ENCODE measurements at places on chromosomes 12 and 14.

DNA sequence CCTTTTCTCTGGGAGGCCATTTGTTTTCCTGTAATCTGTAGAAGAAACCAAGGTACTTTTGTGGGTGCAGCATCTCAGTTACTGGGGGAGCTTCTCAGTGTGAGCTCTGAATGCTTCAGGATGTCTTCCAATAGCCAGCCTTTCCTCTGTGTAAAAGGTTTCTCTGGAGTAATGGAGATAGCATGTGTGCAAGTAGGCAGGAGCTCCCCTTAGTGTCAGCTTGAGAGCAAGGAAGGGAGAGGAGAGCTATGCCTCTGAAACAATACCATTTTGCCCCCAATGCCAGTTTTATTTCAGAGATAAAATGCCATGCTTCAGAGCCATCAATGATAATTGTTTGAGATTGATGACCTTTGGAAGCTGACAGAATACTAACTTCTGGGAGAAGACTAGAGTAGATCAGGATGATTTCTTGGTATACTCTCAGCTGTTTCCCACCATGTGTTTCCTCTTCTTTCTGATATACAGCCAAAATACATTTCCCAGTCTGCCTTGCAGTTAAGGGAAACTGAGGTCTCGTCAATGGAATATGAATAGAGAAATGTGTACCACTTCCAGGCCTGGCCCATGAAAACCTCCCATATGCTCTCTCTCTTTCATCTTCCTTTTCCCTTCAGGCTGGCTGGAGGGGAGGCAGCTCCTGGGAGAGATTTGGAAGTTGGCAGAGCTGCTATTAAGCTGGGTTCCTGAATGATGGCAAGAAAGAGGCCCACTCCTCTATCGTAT lies 125.7 kb downstream of the CRADD start:
- DNase-seq: no peak

DNA sequence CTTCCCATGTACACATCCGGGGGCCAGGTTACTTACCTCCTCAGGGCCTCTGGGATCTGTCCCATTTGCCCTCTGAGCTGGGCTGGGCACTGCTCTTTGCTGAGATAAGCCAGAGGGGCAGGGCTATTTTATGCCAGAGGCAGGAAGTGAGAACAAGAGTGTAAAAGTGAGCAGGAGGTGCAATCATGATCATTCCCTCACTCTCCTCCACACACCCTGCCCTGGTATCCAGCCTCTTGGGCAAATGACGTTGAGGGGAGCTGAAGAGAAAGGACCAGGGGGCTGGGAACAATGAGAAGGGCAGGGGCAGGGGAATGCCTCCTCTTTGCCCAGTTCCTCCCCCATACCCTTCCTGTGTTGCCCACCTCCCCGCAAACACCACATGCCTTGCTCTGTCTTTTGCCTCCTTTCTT lies 4.2 kb downstream of the LPAR5 start:
- DNase-seq: no peak

GRCh38 chr14:79735121-79735520 lies 476.2 kb downstream of the DIO2 start:
- DNase-seq: no peak

DNA sequence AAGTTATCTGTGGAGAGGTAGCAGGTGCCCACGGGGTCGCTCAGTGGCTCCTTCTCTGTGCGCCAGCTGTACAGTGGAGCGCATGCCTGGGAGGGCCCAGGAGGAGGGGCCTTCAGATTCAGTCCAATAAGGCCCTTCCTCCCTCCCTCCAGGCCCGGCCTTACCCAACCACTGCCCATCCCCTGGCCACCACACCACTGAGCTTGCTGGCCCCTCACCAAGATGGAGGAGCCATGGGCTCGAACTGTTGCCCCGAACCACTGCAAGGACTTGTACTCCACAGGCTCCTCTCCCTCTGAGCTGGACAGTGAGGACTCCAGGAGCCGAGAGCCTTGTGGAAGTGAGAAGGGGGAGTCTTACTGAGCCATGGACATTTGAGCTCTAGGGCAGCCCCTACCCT lies 9.8 kb downstream of the ITGA5 start:
- no peak for DNase-seq

DNA sequence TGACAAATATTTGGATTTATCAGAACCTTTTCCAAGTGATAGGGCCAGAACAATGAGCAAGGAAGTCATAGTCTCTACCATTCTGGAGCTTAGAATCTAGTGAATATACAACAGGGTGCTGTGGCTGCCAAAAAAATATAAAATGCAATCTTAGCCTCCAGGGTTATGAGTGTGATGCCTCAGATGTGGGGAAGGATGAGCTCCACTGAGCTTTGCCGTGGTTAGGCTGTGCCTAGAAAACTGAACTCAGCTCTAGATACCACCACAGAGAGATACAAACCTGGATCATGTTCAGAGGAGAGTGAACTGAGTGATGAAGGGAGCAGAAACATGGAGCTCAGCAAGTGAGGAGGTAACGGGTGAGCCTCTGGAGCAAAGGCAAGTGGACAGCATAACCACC lies 138.1 kb upstream of the HIF1A start:
- no peak for DNase-seq

DNA sequence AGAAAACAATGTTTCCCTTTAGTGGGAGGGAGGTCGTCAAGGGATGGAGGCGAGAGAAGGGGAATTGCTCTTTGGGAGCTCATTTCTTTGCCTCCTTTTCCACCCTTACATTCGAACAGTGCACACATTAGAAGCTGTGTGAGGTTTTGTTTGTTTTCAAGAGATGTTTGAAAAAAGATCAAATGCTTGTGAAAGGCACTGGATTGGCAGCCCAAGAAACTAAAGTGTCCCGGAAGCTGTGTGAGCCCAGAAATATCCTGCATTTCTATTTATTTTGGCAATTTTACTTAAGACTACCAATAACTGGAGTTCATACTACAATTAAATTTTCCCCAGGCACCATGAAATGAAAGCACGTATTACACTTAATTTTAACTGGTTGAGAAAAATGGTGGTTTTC lies 67.0 kb downstream of the IGF1 start:
- DNase-seq: no peak

- DNase-seq: peak; percentile 75
Observed at GRCh38 chr12:6335451-6336078, 6.3 kb downstream of the TNFRSF1A start.

GRCh38 chr14:77319422-77319821 lies 1.3 kb downstream of the POMT2 start:
- DNase-seq: no peak

DNA sequence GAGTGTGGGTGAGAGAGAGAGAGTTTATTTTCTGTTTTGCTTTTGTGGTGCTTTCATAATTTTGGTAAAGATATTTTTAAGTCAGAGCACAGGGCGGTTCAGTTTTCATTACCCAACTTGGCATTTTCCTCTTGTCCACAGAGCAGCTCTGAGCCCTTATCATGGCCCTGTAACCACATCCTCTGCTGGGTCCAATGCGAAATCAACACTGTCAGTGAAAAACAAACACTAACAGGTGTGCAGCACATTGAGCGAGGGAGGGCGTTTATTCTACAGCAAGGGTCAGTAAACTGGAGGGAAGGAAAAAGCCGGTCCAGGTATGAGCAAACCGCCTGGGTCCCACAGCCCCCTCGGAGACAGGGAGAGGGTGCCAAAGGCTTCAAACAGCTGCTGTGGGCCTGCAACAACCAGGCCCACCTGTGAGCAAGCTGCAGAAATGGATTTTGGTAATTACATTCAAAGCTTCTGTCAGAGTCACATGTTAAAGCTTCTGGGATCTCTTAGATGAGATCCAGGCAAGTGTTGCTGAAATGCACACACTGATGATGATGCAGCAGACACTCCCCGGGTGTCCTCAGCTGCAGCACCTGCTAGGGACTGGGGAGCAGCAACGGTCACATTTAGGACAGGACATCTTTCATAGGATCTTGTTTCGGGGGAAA lies 132.7 kb upstream of the DYRK2 start:
- peak; percentile 53 for DNase-seq

GRCh38 chr12:6424866-6425265 lies 19.9 kb upstream of the CD27 start:
- DNase-seq: no peak
